NCI-H524 (cell line): ENCODE measurements at places on chromosomes 16 and 17.

DNA sequence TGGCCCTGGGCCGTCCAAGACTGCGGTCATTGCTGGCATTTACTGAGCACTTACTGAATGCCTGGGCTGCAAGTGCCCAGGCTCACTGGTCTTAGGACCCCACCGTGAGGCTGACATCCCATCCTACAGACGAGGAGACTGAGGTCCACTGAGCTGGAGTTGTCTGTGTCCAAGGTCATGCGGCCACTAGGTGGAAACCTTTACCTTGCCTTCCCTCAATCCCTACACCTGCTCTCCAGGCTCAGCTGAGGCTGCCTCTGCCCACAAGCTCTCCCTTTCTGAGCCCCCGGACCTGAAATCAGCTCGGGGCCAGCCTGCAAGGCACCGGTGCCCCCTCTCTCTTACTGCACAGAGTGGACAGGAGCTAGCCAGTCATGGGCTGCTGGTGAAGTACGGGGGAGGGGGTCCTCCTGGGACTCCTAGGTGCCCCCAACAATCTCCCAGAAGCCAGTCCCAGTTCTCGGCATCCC, 1.5 kb downstream of the CASKIN1 start:
- DNase-seq: peak; percentile 48

DNA sequence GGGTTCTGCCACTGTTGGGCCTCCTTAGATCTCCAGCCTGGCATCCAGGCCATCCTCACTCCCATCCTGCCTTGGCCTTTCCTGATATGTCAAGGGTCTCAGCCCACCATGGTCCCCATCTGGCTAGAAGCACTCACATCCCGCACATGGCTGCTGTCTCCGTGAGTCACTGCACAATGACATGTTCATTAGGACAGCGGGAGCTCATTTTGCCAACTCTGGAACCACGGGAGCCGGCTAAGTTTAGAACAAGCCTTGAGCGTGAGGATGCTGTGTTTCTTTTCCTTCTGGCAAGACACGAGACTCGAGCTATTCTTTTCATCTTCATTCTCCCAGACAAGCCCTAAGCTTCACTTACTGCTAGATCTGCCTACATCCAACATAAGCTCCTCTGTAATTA, 65.7 kb upstream of the KSR1 start:
- no peak for DNase-seq

- no peak for DNase-seq
Observed at GRCh38 chr16:86350289-86350688, 160.0 kb upstream of the FOXF1 start.

- DNase-seq: no peak
Observed at GRCh38 chr17:64622931-64623654, 39.0 kb downstream of the SMURF2 start.

DNA sequence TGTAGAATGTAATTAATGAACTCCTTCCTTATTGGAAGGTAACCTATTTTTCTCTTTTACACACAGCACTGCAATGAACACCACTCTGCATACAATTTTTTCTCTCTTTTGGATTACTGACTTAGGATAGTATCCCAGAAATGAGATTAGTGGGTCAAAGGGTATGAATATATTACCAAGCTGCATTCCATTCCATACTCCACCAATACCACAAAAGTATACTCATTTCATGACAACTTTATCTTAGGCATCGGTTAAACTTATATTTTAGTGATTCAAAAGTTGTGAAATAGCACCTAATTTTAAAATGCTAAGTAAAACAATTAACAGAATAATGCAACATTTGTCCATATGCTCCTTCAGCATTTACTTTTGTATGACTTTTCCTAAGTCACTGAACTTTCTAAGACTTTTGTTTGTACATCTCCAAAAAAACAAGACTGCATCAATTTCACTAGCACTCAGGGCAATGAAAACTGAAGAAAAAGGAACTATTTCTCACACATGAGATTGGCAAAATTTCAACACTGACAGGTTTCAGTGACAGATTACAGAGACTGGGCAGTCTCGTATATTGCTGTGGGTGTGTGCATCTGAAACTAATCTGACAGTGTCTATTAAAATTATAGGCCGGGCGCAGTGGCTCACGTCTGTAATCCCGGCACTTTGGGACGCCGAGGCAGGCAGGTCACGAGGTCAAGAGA, 32.1 kb downstream of the HELZ start:
- DNase-seq: no peak

GRCh38 chr16:10946308-10946707, 1.9 kb downstream of the CLEC16A start:
- DNase-seq: no peak

- DNase-seq: peak; percentile 42
Observed at GRCh38 chr17:75830164-75831031, 13.8 kb downstream of the UNC13D start.

GRCh38 chr16:11198828-11199227, 57.2 kb downstream of the SOCS1 start:
- peak; percentile 67 for DNase-seq

DNA sequence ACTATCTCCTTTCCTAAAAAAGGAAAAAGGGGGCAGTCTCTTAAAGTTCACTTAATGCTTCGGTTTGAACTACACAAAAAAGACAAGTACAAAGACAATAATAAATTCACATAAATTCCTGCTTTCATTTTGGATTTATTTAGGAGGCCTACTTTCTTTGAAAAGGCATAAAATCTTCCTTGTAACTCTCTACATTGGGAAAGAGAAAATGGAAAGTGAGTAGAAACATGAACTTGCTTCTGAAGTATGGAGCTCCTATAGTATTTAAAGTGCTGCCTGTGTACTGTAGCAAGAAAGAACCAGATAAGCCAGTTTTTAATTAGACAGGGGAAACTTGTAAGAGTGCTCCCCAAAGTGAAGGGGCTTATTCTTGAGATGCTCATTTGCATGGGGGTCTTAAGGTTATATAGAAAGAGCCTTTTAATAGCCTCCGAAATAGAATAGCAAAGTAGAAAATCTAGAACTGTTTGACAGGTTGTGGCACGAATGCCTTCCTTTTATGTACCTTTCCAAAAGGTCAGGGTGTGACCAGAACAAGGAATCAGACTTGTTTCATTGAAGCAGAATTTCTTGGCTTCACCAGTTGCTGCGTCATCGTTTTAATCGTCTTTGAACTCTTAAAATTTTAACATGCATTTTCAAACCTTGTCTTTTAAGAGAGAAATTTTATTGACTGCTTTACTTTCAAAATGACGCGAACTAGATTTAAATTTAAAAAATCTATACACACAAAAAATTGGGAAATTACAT, 12.9 kb downstream of the GAN start:
- no peak for DNase-seq

GRCh38 chr16:54742436-54742835, 188.2 kb upstream of the IRX5 start:
- DNase-seq: no peak

GRCh38 chr16:28151180-28151579, 60.6 kb downstream of the XPO6 start:
- DNase-seq: no peak

DNA sequence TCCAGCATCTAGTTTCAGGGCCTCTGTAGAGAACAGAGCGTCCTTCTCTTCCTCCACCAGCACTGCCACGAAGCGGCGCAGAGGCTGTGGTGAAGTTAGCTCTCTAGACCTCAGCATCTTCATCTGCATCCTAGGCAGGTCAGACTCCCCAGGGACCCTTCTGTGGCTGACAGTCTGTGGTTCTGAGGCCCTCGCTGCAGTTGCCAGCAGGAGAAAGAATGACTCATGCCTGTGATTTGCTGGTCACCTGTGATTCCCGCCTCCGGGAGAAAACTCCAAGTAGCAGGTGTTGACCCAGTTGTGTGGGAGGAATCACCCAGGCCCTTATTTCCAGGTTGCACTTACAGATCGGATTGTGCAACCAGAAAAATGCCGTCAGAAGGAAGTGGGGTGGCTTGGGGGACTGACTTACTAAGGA, 117.3 kb upstream of the CACNG5 start:
- peak; percentile 32 for DNase-seq

- peak; percentile 47 for DNase-seq
Observed at GRCh38 chr17:32875923-32876416, 954 bp downstream of the MYO1D start.

DNA sequence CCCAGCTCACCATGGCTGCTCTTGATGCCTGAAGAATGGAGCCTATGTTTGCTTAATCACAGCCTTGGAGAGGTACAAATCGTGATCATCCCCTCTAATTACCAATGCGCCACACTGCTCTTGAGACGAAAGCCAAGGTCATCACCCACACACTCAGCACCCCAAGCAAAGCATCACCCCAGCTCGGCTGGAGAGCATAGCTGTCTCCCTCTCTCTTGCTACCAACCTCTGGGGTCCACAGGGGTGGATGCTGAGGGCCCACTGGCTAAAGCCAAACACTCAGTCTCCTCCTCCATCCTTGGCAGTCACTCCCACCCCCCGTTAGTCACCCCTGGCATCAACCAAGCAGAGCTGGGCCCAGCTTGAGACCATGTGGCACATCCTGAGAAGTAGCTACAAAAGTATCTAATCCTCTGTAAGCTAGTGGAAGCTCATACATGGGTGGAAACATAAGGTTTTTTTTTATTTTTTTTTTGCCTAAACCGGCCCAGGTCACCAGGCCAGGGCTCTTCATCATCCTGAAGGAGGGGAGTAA, 44.8 kb downstream of the PIMREG start:
- DNase-seq: no peak

- DNase-seq: no peak
Observed at GRCh38 chr17:69551212-69552010, 136.9 kb downstream of the MAP2K6 start.

DNA sequence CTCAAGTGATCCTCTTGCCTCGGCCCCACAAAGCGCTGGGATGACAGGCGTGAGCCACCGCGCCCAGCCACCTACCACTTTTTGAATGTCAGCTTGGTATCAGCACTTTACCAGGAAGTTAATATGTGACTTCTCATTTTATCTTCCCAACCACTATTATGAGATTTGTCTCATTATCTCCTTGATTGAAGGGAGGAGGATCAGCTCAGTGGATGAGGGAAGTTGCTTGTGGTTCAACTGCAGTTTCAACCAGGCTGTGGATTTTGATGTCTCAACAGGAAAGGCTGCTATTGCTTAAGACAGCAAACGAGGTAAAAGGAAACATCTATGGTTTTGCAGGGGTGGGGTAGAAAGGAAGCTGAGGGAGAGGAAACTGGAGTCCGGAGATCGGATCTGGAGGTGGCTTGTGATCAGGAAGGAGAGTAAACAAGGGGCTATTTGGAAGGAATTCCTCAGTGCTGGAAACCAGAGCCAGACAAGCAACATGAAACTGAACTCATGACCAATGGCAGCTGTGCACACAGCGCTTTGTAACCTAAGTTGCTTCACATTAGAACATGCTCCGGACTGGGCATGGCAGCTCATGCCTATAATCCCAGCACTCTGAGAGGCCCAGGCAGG, 180.5 kb downstream of the VPS53 start:
- no peak for DNase-seq

DNA sequence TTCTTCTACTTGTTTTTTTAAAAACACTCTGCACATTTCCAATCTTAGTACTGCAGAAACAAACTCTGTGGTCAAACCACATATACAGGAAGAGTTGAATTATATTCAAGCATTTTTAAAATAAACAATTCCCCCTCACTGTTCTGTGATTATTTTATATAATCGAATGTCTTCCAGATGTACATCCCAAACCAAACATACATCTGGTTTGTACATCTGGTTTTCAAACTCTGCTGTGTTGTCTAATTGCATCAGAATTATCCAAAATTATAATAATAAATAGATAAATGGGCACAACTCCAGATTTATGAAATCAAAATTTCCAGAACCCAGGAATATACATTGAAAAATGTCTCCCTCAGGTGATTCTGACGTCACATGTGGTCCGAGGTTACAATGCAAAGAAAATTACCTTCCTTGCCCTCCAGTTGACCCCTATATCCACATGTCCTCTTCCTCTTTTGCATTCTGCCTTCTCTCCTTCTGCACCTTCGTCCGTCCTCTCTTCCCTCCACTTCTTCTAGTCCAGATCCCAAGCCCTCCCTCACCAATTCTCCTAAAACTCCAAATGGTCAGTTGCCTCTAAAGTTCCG, 13.3 kb upstream of the CCDC144A start:
- DNase-seq: no peak

DNA sequence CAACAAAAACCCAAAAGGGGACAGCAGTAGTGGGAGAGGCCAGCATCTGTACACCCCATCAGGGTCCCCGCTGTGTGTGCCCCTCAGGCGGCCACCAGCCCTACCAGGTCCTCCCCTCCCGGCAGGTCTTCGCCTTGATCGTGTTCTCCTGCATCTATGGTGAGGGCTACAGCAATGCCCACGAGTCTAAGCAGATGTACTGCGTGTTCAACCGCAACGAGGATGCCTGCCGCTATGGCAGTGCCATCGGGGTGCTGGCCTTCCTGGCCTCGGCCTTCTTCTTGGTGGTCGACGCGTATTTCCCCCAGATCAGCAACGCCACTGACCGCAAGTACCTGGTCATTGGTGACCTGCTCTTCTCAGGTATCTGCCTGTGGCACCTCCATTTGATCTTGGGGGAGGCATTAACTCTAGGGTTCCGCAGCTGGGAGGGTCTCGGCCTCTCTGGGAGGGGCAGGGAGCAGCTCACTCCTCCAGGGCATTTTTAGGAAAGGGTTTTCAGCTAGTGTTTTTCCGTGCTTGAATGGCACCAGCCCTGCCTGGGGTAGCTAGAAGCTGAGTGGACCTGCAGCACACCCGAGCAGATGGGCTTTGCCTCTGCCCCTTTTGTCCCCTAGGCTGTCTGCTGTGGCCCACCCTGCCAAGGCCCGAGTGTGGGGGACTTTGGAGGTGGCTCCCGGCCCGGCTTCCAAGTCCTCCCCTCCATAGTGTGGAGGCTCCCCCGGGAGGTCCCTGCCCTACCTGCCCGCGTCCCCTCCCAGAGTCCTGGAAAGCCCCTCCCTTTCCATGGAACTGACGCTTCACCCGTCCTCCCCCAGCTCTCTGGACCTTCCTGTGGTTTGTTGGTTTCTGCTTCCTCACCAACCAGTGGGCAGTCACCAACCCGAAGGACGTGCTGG, 2.6 kb downstream of the SYNGR2 start:
- no peak for DNase-seq

GRCh38 chr16:83517398-83517797, 290.4 kb upstream of the HSBP1 start:
- no peak for DNase-seq

GRCh38 chr17:77212081-77212832, 71.5 kb downstream of the SEC14L1 start:
- DNase-seq: no peak

DNA sequence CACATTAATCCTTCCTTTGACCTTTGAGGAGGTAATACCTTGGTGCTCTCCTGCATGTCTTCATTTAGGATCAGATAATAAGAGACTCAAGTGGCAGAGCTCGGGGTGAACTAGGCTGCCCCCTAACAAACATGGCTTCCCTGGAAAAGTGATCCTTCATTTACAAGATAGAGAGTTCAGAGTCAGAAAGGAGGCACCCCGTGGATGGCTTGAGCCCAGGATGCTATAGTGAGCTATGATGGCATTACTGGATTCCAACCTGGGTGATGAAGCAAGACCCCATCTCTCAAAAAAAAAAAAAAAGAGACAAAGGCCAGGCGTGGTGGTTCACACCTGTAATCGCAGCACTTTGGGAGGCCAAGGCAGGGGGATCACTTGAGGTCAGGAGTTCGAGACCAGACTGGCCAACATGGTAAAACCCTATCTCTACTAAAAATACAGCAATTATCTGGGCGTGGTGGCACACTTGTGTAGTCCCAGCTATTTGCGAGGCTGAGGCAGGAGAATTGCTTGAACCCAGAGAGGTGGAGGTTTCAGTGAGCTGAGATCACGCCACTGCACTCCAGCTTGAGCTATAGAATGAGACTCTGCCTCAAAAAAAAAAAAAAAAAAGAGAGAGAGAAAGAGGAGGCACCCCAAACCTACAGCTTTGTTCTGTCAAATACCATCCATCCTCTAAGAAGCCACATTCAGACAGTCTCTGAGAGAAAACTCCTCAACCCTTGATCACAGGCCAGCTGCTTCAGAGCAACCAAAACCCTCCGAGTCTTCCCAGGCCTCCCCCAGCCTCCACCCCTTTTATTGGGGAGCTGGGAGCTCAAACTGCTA, 7.4 kb downstream of the FAM117A start:
- no peak for DNase-seq
